ENCODE measurements at places on chromosomes 2 and 18.

DNA sequence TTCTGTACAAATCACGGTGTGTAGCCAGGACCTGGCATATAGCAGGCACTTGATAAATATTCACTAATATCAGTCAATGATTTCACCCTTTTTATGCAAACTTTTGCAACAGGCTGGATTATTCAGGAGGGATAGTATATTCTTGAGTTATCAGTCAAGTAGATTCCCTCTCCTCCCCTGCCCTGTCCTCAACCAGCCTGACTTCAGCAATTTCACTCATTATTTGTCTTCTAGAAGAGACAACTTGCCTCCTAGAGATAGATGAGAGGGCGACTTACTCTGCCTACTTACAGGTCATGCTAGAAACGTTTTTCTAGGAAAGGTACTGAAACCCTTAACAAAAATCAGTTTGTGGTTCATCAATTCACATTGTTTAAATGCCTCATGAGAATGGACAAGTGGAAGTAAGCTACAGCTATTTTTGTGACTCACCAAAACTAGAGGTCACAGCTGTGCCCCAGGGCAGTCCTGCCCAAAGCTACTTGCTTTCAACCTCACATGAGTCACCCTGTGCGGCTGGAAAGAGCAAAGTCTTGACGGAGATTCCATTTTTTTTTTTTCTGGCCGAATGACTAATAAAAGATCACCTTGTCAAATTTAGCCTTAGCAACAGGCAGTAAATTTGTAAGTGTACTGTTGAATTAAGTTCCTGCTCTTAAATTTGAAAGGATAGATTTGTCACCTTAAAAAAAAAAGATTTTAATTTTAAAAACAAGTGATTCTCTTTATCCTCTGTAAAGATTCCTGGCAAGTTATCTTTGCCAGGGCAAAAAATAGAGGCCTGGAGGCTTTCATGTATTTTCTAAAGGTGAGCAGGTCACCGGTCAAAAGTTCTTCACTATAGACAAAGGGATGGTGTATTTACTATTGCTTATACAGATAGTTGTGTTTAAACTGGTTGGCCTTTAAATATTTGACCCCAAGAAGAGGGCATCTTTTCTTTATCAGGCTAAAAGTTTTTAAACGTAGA is 109.0 kb upstream of the SLC35G4 start:
- no peak for DNase-seq

DNA sequence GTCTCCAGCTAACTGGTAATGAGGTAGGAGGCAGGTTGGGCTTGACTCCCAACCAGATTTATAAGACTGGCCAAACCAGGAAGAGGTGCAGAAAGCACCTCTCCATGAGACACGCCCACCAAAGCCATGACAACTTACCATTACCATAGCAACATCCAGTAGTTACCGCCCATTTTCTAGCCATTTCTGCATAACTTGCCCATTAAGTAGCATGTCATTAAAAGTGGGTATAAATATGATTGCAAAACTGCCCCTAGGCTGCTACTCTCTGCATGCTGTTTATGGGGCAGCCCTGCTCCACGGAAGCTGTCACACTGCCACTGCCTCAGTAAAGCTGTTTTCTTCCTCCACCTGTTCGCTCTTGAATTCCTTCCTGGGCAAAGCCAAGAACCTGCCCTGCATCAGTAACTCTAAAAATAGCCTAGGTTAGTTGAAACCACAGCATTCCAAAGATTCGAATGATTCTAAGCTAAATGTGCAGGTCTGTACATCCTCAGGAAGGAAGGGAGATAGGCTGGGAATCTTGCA is 131.9 kb downstream of the ATL2 start:
- DNase-seq, result no peak

- no peak for DNase-seq
Measured at GRCh38 chr18:33114749-33115148, 325.8 kb downstream of the CCDC178 start.

- DNase-seq, result no peak
Measured at GRCh38 chr2:173196080-173196479, 120.4 kb downstream of the MAP3K20 start.

GRCh38 chr18:24130494-24130893 is 8.4 kb upstream of the CABYR start:
- DNase-seq, result no peak

- DNase-seq, result no peak
Measured at GRCh38 chr2:227214622-227215041, 50.2 kb downstream of the COL4A3 start.

- DNase-seq, result no peak
Measured at GRCh38 chr2:190714958-190715357, 66.1 kb downstream of the NAB1 start.

DNA sequence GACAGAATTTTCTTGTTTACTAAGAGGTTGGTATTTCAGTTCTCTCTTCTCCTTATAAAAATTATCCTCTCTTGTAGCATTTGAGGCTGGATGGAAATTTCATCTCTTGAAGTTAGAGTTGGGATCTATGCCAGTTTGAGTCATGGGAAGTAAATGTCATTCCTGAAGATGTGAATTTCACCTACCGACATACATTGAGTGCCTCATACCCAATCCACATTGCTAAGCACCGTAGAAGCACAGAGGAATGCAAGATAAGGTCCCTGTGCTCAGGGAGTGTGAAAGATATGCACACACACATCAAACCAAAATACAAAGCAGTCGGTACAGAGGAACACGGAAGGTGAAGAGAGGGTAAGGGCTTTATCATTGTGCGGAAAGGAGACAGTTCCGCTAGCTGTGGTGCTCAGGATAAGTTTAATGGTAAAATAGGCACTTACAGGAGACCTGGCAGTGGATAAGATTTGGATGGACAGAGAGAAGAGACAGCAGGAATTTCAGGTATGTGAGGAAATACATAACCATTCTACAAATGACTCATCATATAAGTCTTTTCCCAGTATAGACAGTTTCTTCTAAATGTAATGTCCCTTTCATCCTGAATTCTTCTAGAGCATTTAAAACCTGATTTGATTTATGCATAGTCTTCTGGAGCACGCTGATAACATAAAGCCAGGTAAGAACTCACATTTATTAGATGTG is 205.3 kb upstream of the ST6GAL2 start:
- DNase-seq, result no peak

DNA sequence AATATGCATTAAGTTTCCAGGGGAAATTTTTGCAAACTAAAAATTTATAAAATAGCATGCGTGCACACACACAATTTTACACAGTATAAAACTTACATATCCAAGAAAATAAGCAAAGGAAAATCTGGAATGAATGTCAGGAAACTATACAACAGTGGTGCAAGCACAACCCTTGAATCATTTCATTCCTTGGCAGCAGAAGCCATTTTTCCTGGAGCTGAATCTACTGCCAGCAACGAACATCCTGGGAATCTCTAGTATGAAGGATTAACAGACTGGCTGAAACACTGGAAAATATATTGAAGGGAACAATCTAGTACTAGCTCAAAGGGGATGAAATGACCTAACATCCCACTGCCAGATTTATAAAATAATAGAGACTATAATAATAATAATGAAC is 235.3 kb downstream of the DYM start:
- no peak for DNase-seq

DNA sequence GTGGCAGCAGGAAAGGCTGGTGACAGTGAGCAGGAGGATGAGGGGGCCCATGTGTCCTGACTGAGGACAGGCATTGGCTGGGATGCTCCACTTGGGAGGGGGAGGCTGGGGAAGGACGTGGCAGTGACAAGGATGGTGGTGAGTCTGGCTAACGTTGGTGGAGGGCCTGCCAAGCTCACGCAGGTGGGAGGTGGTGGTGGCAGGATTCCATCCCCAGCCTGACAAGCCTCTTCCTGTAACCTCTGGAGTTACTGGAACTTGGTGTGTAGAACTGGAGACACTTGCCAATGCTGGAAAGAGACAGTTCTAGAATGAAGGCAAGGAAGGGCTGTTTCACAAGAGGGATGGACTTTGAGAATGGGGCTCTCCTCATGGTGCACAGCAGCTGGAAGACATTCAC is 8.2 kb downstream of the PROM2 start:
- no peak for DNase-seq

DNA sequence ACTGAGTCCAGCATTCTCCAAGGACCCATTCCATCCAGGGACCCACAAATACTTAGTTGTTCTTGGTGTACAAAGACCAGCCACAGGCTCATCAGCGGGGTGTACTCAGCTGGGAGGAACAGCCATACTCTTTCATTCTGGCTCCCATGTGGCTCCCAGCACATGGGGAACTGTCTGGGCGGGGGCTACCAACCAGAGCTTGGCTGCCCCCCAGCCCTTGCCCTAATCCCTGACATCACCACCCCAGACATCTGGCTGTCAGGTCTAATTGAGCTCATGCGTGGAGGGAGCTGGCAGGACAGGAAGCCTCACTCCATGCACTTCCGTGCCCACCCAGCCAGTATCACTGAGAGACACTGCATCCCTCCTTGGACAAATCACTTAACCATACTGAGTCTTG is 283.6 kb downstream of the DYSF start:
- no peak for DNase-seq

GRCh38 chr2:150526006-150526405 is 38.5 kb upstream of the RND3 start:
- DNase-seq, result no peak

DNA sequence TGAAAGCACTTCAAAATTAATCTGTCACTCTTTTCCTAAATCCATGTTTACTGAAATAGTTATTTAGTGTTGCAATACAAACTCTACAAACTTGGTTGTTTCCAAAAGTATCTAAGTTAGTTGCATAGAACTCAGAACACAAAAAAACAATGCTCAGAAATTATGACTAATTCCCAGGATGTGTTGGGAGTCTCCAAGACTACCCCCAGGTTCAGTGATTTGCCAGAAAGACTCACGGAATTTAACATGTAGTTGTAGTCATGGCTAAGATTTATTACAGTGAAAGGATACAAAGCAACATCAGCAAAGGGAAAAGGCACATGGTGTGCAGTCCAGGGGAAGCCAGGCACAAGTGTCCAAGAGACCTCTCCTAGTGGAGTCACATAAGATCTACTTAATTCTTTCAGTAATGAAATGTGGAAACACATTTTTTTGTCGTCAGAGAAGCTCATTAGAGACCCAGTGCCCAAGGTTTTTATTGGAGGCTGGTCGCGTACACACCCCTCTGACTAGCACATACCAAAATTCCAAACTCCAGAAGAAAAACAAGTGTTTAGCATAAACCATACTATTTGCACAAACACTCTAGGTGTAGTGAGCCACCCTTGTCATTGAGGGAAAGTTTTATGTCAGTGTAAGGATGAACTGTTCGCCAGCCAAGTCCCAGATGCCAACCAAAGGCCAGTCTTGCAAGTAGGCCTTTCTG is 43.3 kb upstream of the CYP20A1 start:
- no peak for DNase-seq

- DNase-seq, result peak; percentile 1
Measured at GRCh38 chr2:208406474-208407451, at the start of gene PTH2R. PTH2R (plus strand) TSS chr2:208406792; CDS start chr2:208407044, 252 bp downstream.

- no peak for DNase-seq
Measured at GRCh38 chr2:212644195-212644837, 105.7 kb upstream of the ERBB4 start.

DNA sequence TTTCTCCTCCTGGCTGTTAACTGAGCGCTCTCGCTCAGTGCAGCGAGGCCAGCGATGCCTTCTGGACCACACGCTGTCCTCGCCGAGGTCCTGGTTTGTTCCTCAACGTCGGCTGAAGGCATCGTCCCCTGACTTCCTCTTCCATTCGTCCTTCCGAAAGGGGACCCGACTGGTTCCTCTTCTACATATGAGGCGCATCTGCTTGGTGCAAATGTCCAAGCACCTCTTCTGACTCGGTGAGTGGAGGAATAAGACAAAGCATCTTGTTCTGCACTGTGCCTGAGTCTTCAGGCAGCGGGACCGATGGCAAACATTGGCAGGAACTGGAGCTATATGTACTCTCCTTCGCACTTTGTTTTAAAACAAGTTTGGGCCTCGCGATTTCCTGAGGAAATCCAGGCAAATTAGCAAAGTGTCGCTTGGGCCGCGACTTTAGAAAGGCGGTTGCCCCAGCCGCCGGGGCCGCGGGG is 621 bp upstream of the KCNS3 start:
- DNase-seq, result no peak

DNA sequence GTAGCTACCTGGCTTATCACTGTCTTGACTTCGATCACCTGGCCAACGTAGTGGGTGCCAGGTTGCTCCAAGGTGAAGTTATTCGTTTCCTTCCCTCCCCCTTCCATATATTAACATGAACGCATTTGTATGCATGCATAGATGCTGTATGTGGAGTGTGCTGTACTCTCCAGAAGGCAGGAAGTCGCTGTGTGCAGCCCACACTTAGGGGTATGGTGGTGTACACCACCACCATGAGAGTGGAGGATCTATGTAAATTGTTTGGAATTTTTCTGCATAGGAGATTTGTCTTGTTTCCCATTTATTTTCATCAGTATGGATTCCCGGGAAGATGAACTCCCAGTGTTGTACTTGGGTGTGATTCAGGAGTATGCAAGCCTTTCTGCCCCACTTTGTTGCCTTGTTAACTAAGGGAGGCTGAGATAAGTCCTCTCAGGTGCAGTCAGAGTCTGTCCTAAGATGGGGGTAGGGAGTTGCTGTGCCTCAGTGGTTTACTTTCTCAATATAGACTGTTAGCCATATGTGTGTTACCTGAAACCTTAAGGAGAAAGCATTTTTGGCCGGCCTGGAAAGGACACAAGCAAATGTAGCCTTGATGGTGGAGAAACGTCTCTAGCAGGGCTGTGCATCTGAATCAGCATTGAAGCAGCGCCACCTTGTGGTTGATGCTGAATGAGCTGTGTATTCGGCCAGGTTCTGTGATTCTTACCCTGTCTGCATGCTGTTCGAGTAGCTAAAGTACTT is 149.8 kb downstream of the TANC1 start:
- DNase-seq, result peak; percentile 76

GRCh38 chr2:43980902-43981301 is 14.9 kb downstream of the LRPPRC start:
- DNase-seq, result no peak

- no peak for DNase-seq
Measured at GRCh38 chr2:10128420-10128819, 5.9 kb downstream of the RRM2 start.

GRCh38 chr2:241355983-241356870 is at the start of gene FARP2:
FARP2 (plus strand) TSS chr2:241356285; CDS start chr2:241373108, 16,823 bp downstream.
- DNase-seq, result peak; percentile 98

GRCh38 chr2:9462313-9462712 is 12.0 kb upstream of the IAH1 start:
- DNase-seq, result no peak
